ENCODE measurements at places on chromosomes 1 and 21.

GRCh38 chr1:91398291-91398690 is 6.3 kb downstream of the HFM1 start:
- DNase-seq = no peak

DNA sequence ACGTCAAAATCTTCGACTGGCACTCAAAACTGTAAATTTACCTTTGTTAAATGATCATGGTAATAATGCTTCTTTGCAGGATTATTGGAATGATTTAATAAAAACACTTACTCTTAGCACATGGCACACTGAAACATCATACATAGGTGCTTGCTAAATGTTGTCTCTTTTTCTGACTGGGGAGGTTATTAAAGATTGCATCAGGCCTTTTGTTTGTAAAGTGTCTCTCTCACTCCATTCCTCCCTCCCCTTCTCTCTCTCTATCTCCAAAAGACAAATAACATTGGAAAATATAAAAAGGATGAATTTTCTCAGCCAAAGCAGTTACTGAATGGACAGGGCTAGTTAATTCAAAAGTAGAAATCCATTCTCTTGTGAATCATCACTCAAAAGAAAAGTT is 404.2 kb downstream of the DPYD start:
- no peak for DNase-seq

DNA sequence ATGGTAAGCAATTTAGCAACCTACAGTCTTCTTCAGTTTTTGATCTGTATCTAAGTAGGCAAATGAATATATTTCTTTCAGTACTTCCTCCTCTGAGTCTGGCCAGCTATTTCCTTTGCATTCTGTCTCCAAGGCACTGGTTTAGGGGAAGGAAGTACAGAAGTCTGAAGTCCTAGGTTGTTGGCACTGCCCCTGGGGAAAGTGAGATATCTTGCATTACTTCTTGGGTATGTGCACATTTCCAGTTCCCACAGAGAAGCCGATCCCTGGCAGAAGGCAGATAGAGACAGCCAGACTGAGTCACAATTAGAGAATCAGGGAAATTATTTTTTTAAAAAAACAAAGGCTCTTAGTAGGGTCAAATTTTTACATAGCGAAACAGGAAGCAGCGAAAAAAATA is 98.8 kb downstream of the RASAL2 start:
- no peak for DNase-seq

DNA sequence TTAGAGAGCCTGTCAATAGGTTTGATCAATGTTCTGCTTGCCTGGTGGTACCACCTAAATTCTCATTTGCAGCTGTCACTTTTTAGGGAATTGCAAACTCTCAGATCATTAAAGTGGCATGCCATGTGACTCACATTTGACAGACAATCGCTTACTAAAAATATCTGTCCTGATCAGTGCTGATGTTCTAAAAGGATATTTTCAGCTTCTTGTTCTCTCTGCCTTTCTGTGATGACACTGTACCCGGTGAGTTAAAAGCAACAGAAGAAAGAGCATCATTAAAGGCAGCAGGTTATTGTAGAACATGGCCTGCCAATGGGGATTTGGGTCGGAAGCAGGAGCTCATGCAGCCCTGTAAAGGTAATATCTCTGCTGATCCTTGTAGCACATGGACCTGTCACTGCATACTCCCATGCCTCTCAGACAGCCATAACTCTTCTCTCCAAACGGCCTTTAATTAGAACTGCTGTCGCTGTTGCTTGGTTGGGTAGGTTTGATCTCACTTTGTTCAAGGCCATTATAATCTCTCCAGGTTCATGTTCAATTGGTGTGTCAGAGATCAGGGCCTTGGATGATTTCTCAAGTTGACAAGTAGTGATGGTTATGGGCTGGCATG is 441.3 kb upstream of the DEPDC1 start:
- no peak for DNase-seq

- no peak for DNase-seq
Observed at GRCh38 chr1:196734460-196734859, 40.2 kb upstream of the CFHR3 start.

DNA sequence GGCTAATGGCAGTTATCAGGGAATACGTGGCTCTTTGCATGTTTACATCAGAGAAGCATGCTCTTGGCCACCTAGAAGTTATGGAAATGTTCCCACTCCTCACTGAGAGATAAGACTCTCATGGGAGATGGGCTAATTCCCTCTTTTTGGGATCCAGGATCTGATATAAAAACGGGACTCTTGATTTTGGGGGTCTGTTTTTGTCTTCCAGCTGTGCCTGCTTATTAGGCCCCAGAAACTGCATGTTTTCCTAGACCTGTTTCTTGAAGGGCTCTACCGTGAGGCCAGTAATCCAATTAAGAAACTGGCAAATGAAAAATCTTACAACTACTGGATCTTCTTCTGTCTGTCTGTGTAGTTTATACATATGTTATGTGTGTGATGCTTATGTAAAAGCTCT is 47.0 kb upstream of the PTCH2 start:
- no peak for DNase-seq

DNA sequence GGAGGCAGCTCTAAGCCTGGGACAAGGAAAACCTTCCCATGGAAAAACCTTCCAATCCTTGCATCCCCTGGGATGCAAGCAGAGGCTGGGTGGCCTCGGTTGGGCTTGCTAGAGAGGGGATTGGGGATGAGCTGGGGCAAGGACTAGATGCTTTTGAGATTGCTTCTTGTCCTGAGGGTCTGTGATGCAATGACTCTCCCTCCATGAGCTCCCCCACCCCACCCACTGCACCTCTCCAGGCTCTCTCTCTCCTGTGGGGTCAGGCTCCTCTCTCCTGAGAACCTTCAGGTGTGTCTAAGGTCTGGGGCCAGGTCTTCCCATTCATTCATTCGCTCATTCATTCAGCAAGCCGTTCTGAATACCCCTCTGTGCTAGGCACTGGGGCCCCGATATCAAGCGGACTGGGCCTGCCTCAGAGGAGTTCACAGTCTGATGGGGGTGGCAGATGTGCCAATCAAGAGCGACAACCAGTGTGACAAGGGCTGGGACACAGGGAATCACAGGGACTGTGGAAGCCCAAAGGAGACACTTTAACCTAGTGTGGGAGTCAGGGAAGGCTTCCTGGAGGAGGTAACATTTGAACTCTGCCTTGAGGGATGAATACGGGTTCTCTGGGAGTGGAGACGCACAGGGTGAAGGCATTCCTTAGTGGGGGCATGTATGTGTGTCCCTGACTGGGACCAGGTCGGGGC is 6.5 kb downstream of the LDLRAD1 start:
- DNase-seq = no peak

GRCh38 chr1:21232044-21232443 is 55.3 kb upstream of the EIF4G3 start:
- no peak for DNase-seq

- no peak for DNase-seq
Observed at GRCh38 chr1:206705191-206705590, 20.5 kb downstream of the MAPKAPK2 start.

DNA sequence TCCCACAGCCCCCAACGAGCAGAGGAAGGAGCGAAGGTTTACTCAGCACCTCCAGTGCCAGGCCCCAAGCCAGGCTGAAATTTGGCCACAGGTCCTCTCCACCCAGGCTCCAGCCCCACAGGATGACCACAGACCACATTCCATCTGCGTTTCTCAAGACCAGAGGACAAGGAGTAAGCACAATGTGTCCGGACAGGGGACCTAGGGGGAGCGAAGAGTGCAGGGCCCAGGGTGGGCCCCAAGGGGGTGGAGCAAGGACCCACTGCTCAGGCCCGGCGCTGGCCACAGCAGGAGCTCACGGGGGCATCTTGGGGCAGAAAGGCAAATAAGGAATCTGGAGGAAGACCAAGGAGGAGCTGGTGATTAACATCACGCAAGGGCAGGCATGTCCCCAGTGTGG is 100.5 kb downstream of the NPHP4 start:
- no peak for DNase-seq

DNA sequence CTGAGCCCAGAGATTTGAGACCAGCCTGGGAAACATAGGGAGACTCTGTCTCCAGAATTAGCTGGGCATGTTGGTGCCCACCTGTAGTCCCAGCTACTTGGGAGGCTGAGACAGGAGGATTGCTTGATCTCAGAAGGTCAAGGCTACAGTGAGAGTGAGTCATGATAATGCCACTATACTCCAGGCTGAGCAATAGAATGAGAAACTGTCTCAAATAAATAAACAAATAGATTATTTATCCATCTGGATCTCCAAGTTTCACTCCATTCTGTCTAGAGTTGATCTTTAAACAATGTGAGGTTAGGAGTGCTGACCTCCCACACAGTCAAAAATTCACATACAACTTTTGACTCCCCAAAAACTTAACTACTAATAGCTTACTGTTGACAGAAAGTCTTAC is 106.8 kb upstream of the PALMD start:
- no peak for DNase-seq

GRCh38 chr1:186849826-186850225 is 21.1 kb downstream of the PLA2G4A start:
- DNase-seq = no peak

DNA sequence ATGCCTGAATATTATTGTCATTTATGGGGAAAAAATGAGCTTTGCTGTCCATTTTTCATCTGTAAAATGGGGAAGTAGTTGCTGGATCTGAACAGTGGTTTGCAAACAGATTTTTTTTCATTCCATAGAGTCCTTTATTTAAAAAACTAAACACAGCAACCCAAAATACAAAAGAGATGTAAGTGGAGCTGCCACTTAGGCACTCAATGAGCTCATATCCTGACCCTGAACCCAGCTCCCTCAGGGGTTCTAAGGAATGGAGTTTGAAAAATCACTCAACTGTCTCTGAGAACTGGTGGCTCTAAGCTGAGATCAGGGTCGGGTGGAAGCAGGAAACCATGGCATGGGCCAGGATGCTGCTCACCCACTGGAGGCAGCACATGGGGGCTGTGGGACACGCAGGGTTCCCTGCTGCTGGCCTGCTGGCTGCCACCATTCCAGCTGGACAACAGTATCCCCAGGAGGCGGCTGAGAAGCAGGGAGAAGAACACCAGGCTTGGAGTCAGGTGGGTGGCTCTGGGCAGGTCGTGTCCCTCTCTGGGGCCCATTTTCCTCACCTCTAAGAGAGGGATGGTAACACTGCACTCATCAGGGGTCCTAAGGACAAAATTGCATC is 9.6 kb upstream of the ECE1 start:
- no peak for DNase-seq

All from activated T-cell treated with anti-CD3 and anti-CD28 coated beads, Interleukin-2, amount 50 U/mL, for 1 hour (primary cell).